Cortex of kidney (tissue), 1 donor: ENCODE measurements at places on chromosomes 5 and 9.

GRCh38 chr9:95092262-95093072, 225.0 kb downstream of the FANCC start:
- no peak for DNase-seq

DNA sequence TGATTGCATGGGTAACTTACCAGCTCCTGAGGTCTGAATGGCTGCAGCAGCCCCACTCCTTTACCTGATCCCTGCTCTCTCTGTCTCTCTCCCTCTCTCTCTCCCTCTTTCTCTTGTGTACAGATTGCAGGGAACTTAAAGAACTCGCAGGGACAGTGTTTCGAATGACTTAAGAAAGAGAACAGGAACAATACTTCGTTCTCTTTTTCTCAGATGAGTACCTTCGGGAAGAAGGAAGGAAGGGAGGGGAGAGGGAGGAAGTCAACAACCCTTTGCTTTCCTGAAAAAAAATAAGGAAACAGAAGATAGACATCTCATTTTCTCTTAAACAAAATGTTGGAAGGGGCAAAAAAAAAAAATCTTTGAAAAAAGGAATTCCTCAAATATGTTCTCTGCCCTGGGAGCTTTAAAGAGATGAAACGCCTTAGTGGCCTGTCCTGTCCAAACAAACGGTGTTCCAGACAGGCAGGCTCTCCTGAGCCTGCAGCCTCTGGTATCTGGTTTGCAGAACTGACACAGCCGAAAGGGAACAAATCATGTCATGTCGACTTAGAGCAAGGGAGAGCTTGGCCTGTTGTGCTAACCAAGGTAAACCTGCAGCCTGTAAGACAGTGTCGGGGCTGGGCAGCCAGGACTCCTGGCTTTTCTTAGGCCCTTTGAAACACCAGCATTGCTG, at the start of gene ZNF366:
Gene ZNF366 (minus strand): TSS at position 180 of the 676 bp plus-strand sequence. CDS start 45,914 bp downstream, outside the sequence.
- no peak for DNase-seq

DNA sequence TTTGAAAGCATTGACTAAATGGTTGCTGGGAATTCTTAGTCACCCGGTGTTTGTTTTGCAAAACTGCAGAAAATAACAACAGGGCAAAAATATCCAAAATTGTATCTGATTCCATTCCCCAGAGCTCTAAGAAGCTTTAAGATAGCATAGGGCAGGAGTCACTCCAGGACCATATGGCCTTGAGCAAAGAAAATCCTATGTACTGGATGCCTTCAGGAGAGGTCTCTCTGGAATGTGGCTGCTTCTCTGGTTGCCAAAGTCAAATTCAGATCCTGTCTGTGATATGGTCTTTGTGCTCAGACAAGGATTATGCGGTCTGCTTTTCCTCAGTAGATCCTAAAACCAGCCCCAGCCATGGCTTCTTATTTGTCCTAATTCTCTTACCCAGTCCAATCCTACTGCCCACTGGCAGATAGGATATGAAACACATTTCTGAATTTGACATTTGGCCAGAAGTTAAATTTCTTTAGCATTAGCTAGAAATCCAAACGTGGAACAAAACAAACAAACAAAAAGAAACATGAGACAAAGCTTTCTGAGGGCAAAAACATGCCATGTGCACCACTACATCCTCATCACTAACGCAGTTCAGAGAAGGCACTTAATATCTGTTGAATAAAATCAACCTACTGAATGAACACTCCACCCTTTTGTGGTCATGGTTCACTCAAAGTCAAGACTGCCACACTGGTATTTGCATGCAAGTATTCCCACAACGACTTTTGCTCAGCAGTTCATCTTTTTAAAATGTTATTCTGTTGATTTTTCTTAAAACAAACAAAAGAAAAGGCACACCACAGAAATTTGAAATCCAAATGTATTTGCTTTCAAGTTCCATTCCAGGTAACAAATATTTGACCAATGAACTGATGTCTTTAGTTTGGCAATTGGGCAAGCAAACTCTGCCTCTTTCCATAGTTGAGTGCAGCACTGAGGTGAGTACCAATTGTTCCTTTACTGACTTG, 165.7 kb downstream of the TRPM6 start:
- DNase-seq: no peak

GRCh38 chr5:135134691-135135381, 100.8 kb upstream of the PITX1 start:
- no peak for DNase-seq

GRCh38 chr5:61808091-61808490, 476.0 kb downstream of the ZSWIM6 start:
- DNase-seq: no peak

GRCh38 chr9:98848450-98849149, 41.1 kb downstream of the GALNT12 start:
- DNase-seq: no peak

GRCh38 chr5:53603009-53603687, 42.7 kb downstream of the NDUFS4 start:
- no peak for DNase-seq

DNA sequence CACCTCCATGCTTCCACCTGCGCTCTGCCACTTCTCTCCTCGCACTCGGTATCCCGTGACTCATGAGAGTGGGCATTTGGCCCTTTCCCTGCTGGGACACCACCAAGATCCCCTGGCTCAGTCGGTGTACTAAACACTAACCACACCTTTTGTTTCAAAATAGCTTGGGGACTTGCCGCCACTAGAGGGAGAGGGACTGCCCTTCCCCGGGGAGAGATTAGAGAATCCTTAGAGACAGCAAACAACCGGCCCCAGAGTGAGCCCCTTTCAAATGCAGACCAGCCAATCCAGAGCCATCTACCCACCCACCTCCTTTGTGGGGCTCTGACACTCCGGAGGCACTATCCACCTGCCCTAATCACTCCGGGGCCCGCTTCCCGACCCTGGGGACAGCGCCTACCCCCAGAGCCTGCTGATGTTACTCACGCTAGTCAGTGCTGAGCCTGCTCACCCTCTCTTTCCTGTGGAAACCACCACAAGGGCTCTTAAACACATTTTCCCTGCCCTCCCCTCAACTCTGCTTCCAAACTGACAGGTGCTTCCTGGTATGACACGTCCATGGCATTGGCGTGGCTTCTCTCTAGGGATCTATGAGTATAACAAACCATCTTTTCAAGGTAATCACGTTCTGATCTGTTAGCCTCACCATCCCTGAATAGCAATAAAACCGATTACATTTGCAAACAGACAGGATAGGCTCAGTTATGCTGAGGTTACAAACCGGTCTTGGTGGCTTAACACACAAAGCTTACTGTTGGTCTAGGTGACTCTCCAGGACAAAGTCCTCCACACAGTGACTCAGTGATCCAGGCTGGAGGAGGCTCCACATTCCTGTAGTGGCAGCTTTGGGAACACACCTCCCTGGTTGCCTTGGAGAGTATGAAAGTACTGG, 180.1 kb upstream of the MVB12B start:
- no peak for DNase-seq

DNA sequence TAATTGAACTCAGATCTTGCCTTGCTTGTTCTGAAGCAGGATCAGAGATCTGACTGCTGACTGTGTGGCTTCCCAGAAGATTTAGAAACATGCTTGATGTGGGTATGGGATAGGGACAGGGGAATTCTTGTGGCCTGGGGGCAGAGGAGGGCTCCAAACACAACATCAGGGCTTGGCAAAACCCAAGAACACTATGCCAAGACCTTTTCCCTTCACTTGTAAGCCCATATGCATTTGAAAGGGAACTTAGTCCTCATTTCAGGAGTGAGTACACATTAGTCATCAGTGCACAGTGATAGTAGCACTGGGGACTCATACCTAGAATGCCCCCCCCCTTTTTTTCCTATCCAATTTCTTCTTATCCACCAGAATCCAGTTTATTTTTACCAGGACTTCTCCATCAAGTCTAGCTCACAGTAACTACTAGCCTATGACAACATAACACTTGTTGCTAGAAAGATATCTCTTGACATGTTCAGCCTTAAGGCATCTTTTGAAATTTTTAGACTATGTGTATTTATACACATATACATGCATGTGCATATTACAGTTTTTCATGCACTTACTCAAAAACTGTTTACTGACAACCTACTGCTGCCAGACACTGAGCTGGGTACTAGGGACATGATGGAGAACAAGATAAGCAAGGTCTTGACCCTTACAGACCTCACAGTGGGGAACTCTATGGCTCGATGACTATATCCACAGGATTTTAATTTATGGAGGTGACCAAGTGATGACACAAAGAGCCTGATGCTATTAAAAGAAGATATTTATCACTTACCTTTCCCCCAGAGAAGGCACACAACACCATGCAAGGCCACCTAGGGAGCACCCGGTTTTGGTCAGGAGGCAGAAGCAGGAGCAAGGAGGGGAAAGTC, 158.3 kb upstream of the MAP3K1 start:
- DNase-seq: no peak

GRCh38 chr9:19642256-19642655, 146.6 kb downstream of the SLC24A2 start:
- no peak for DNase-seq

DNA sequence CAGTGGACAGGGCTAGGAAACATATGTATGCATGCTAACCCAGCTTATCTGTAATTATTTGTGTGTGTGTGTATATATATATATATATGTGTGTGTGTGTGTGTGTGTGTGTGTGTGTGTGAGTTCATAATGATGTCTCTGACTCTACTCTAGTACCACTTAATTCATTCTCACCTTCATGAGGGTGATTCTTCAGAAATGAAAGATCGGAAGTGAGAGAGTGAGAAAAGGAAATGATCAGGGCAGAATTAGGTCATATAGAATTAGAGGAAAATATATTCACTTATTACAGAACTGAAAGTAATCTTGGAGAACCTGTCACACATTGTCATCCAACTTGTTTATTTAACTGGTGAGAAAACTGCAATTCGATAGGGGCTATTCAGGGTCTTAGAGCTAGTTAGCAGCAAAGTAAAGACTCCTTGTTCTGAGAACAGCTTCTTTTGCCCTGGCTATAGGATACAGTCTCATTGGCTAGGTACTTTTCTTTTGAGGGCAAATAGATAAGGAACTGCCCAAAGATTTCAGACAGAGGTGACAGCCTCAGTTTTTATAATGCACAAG, 58.8 kb downstream of the C9orf153 start:
- no peak for DNase-seq

DNA sequence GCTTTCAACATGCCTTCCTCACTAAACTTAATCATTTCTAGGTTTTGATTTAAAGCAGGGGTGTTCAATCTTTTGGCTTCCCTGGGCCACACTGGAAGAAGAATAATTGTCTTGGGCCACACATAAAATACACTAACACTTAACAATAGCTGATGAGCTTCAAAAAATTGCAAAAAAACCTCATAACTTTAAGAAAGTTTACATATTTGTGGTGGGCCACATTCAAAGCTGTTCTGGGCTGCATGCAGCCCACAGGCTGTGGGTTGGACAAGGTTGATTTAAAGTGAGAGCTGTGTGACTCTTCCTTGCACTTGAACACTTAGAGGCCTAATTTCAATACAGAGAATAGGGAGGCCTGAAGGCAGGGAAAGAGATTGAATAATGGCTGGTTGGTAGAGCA, 598.3 kb downstream of the EFNA5 start:
- no peak for DNase-seq

DNA sequence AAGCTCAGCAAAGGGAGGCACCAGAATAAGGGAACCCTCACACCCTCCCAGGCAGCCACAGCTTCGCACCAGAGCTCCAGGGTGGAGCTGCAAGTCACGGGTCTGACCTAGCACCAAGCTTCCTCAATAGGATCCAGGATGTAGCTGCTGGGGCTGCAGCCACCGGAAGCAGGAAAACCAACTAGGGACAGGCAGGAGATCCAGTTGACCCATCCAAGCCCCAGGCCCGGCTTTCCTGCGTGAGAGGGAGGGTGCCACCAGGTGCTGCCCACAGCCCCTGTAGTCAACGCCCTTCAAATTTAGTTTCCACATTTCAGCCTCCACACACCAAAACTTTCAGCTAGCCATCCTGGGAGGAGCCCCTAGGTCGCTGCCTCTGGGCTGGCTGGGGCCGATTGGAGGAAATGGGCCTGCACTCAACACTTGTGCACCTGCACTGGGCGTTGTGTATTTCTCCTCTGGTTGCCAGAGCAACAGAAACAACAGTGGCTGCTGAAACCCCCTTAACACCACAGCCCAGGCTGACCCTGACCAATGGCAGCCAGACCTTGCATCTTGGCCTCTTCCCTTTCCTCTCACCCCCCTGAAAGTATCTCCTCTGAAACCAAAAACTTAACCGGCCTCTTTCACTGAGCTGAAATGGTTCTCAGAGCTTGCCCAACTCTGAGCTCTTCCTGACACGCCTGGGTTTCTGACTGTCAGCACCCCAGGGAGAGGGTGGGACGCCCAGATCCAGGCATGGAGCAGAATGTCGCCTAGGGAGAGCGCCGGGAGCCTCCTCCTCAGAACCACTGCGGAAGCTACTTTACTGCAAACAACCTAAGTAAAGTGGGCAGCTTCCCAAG, 226.5 kb upstream of the MAP3K1 start:
- DNase-seq: no peak

- DNase-seq: no peak
Measured at GRCh38 chr5:143916451-143916850, 104.5 kb downstream of the HMHB1 start.

DNA sequence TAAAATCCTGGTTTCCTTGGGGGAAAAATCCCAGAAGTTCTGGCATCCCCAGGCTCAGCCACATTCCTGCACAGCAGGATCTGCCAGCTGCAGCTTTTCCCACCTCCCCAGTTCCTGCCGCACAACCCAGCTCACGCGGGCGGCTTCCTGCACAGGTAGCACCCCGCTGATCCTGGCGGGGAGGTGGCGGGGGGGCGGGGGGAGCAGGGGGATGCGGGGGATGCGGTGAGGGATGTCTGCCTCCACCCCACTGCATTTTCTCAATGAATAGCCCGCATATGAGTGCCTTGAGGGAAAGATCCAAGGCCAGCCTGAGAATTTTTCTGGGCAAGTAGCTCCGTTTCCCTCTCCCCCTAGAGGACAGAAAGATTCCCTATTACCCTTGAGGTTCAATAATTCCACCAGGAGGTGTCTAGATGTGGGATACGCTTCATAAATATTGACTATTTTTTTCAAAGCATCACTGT, 21.1 kb downstream of the GFPT2 start:
- no peak for DNase-seq

DNA sequence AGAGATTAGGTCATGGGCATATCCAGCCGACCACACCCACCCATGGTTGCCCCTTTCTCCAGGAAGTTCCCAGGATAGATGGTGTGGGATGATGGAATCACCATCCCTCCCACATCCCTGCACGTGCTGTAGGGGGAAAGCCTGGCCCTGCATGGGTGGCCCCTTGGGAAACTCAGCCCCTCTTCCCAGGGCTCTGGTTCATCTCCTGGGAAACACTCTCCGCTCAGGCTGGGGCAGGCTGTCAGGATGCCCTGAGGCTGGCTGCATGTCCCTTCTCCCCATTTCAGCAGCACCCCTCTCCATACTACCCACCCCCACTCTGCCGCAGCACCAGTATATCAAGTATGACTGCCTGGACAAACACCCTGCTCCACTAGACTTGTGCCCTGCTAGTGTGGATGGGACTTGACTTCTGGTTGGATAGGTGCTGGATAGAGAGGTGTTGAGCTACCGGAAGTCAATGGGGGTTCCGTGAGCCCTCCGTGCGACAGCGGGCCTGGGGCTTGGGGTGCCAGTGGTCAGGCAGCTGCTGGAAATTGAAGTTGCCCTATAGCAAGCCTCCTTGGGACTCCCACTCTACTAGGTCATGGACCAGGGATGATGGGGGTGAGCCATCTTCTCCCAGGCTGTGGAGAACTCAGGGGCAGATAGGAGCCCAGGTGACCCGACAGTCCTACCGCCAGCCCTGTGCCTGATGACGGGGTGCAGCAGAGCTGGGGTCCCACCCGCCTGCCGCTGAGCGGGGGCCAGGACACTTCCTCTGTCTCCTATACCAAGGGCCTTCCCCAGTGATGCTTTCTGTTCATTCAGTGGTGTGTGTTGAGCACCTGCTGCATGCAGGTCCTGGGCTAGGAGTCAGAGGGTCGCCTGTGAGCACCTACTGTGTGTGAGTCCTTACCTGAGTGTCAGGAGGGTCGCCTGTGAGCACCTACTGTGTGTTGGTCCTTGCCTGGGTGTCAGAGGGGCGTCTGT, 69.4 kb upstream of the COL5A1 start:
- no peak for DNase-seq
